ENCODE measurements at places on chromosomes 5 and 9.

- no peak for DNase-seq
These were observed 78.4 kb downstream of the NDFIP1 start for GRCh38 chr5:142186857-142187594.

DNA sequence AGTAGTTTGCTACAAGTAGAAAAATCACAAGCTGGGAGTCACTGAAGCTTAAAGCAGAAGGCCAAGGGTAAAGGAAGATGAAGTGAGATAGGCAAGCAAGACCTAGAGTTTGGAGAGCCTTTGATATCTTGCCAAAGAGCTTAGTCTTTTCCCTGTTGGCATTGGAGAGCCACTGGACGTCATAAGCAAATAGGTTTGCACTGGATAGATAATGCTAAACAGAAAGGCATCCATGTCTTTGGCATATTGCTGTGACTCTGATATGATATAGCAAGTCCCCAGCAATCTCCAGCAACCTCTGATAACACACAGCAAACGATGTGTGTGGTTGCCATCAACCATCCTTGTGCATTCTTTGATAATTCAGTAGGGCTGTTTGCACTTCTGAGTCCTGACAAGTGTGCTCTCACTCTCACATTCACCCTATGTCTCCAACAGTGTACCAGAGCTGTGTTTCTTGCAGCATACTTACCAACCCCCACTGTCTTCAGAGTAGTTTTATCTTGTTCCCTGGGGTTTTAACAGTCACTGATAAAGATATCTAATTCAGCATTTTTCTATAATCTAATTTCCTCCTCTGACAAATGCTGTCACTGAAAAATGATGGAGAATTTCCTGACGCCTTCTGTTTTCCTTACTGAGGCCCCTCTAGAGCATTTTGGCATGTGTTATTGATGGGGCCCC is 16.9 kb upstream of the FREM1 start:
- DNase-seq: no peak

- no peak for DNase-seq
These were observed 17.7 kb upstream of the PHYKPL start for GRCh38 chr5:178250263-178250662.

- no peak for DNase-seq
These were observed 68.8 kb downstream of the TLR4 start for GRCh38 chr9:117772960-117773359.

DNA sequence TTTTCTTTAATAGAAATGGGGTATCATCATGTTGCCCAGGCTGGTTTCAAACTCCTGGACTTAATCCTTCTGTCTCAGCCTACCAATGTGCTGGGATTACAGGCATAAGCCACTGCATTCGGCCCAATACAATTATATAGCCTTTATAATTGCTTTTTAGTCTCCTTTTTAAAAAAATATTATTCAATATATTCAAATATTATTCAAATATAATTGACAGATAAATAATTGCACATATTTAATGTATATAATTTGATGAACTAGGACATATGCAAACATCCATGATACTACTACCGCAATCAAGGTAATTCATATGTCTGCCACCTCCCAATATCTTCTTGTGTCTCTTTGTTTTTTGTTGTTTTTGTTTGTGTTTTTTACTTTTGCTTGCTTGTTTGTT is 894.2 kb upstream of the PTPRD start:
- no peak for DNase-seq

DNA sequence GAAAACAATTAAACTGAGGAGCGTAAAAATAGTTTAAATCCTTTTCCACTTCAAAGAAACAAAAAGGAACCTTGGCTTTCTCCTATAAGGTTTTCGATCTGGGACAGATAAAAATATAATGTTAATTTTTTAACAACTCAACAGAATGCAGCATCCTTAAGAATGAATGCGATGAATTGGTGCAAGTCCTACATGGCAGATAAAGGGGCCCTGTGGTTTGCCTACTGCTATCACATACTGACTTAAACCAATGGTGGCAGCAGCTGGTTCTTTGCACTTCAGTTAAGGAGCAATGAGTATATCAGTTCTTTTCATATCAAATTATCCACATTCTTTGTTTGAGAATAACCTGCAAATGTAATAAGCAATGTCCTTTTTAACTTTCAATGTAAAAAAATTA is 12.4 kb upstream of the TYRP1 start:
- DNase-seq: no peak

GRCh38 chr5:32740651-32741050 is 29.5 kb downstream of the NPR3 start:
- DNase-seq: no peak
